ENCODE measurements at places on chromosomes 4 and X.

DNA sequence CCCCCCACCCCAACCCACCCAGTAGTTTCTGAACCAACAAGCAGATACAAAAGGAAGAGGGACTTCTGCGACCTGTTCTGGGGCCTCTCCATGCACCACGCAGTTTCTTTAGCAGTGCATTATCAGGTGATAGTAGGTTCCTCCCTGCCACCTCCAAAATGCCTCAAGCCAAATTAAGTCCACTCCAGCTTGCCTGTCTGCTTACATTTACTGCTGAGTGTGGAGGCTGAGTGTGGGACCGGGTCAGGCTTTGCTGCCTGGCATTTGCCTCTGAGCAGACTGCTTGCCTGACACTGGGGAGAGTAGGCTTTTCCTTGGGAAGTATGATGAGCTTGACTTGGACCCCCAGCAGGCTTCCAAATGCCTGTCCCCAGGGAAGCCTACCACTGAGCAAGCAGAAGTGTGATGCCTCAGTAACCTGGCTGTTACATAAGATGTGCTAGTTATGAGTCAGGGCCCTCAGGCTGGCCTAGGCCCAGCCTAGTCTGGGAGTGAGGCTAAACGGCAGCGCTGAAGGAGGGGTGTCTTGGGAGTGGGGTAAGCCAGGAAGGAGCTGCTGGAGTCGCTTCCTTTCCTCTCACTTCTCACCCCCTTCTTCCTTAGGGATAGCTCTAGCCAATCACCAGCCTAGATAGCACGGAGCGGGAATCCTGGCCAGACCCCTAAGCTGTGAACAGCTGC, 9.0 kb downstream of the TSC22D3 start:
- no peaks in the 10 kb centered on the region for H3K27me3 ChIP-seq
- H3K4me3 ChIP-seq = no peak overlapping the region
- no peak overlapping the region for H3K27ac ChIP-seq
- H3K36me3 ChIP-seq = no peaks in the 10 kb centered on the region
- no peak for DNase-seq

DNA sequence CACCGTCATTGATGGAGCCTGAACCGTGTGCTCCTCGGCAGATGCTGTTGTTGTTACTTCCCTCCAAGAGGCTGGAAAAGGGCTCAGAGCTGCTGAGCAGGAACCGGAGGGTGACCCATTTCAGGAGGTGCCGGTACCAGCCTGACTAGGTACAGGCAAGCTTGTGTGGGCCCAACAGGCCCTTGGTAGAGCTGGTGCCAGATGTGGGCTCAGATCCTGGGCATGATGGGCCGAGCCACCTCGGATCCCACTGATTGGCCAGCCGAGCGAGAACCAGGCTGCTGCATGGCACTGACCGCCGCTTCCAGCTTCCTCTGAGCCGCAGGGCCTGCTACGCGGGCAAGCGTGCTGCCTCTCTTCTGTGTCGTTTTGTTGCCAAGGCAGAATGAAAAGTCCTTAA, 33.7 kb downstream of the NOP14 start:
- H3K27ac ChIP-seq = peak overlapping the region; percentile 29
- peaks cover 14% of the 10 kb centered on the region for H3K4me1 ChIP-seq
- H3K36me3 ChIP-seq = peaks cover 32% of the 10 kb centered on the region
- DNase-seq = no peak
- no peak overlapping the region for H3K4me3 ChIP-seq

DNA sequence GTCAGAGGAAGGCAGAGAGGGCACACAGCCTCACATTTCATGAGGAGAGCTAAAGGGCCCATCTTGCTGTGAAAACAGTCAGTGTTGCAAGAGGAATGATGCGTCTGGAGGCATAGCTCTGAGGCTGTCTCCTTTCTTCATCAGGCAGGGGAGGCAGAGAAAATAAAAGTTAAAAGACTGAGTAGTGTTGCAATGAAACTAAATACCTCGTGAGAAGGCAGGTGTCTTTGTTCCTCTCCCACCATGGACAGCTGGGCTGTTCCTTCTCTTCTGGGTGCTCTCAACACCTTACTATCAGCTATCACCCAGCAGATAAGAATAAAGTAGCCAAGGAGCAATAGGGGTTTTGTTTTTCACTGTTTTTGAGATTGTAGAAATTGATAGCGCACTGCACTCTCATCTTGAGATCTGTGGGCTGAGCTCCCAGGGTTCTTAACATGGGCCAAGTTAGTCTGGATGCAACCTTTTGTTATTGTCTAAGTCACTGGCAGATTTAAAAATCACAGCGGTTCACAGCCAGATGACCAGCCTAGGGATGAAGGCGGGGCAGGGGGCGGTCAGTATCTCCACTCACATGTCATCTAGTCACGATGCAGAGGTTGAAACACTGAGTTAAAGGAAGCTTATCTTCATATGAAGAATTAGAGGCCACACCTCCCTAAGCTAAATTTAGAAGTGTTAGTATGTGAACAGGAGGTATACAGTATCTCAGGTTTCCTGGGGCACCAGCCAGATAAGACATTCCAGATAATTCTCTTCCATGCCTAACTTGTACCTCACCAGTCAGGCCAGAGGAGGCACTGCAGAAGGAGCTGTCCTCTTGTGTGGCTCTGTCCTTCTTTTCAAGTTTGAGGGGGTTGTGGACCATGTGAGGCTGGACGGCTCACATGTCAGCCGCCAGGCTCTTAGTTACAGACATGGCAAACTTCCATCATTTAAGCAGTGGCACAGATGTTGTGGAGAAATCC, 36.9 kb downstream of the PARM1 start:
- no peak overlapping the region for H3K4me3 ChIP-seq
- H3K4me1 ChIP-seq = no peaks in the 10 kb centered on the region
- DNase-seq = no peak
- H3K27me3 ChIP-seq = peaks cover 1% of the 10 kb centered on the region
- H3K27ac ChIP-seq = no peak overlapping the region
- no peaks in the 10 kb centered on the region for H3K36me3 ChIP-seq

- DNase-seq = no peak
- H3K36me3 ChIP-seq = no peaks in the 10 kb centered on the region
- no peak overlapping the region for H3K27ac ChIP-seq
- no peaks in the 10 kb centered on the region for H3K27me3 ChIP-seq
Measured at GRCh38 chrX:16573781-16574180, 76.2 kb upstream of the S100G start.

- peaks cover 18% of the 10 kb centered on the region for H3K36me3 ChIP-seq
- no peak overlapping the region for H3K27ac ChIP-seq
- no peak overlapping the region for H3K4me3 ChIP-seq
- H3K4me1 ChIP-seq = no peaks in the 10 kb centered on the region
- DNase-seq = no peak
Measured at GRCh38 chrX:57329008-57329407, 42.5 kb downstream of the FAAH2 start.

GRCh38 chrX:134162032-134162431, 75.0 kb upstream of the CCDC160 start:
- no peaks in the 10 kb centered on the region for H3K27me3 ChIP-seq
- no peaks in the 10 kb centered on the region for H3K36me3 ChIP-seq

- H3K4me3 ChIP-seq = no peak overlapping the region
- no peak overlapping the region for H3K27ac ChIP-seq
- H3K27me3 ChIP-seq = no peaks in the 10 kb centered on the region
- no peak for DNase-seq
Measured at GRCh38 chr4:168893807-168894206, 116.2 kb downstream of the CBR4 start.

DNA sequence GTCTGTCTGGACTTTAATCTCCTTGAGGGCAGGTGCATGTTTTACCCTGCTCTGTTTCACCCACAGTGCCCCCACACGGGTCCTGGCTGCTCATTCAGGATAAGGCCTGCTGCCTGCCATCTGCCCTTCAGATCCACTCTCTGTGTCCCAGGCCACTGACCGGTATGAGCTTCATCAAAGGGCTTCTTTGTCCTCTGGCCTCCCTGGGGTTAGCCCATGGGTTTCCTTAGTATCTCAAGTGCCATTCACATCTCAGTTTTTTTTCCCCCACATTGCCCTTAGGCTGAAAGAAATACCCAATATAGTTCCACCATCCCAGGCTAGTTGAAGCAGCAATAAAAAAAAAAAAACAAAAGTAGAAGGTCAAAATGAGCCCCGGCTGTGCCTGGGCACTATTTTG, 9.3 kb downstream of the CD99L2 start:
- H3K27ac ChIP-seq = no peak overlapping the region
- H3K36me3 ChIP-seq = peaks cover 2% of the 10 kb centered on the region
- no peaks in the 10 kb centered on the region for H3K27me3 ChIP-seq
- no peak overlapping the region for H3K4me3 ChIP-seq

GRCh38 chr4:175246941-175247340, 328.8 kb downstream of the ADAM29 start:
- no peaks in the 10 kb centered on the region for H3K36me3 ChIP-seq
- no peak for DNase-seq
- no peak overlapping the region for H3K27ac ChIP-seq
- no peaks in the 10 kb centered on the region for H3K27me3 ChIP-seq
- H3K4me1 ChIP-seq = no peaks in the 10 kb centered on the region

DNA sequence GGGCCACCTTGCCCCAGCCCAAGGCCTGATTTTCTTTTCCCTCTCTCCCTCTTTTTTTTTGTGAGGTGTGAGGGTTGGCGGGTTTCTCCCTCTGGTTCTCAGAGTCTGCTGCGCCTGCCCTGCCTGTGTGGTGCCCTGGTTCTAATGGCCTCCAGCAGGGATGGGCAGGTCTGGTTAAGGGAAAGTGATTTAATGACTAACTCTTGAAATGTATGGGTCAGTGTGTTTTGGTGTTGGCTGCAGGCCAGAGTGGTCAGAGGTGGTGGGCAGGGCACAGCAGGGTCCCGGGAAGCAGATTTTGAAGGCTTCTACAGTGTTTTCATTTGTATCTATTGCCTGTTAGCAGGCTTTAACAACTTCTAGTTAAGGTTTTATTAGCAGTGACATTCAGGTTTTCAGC, 39.0 kb downstream of the JADE1 start:
- H3K27ac ChIP-seq = peak overlapping the region; percentile 45
- H3K27me3 ChIP-seq = no peaks in the 10 kb centered on the region
- no peak overlapping the region for H3K4me3 ChIP-seq
- no peak for DNase-seq

GRCh38 chrX:143571521-143571920, 54.2 kb upstream of the SPANXN3 start:
- no peak overlapping the region for H3K4me3 ChIP-seq
- no peak overlapping the region for H3K27ac ChIP-seq
- H3K4me1 ChIP-seq = no peaks in the 10 kb centered on the region
- H3K27me3 ChIP-seq = no peaks in the 10 kb centered on the region
- DNase-seq = no peak
- H3K36me3 ChIP-seq = no peaks in the 10 kb centered on the region

GRCh38 chr4:94127707-94128328, 79.8 kb upstream of the SMARCAD1 start:
- no peak overlapping the region for H3K4me3 ChIP-seq
- DNase-seq = no peak
- peaks cover 10% of the 10 kb centered on the region for H3K27me3 ChIP-seq
- H3K4me1 ChIP-seq = no peaks in the 10 kb centered on the region
- no peaks in the 10 kb centered on the region for H3K36me3 ChIP-seq

DNA sequence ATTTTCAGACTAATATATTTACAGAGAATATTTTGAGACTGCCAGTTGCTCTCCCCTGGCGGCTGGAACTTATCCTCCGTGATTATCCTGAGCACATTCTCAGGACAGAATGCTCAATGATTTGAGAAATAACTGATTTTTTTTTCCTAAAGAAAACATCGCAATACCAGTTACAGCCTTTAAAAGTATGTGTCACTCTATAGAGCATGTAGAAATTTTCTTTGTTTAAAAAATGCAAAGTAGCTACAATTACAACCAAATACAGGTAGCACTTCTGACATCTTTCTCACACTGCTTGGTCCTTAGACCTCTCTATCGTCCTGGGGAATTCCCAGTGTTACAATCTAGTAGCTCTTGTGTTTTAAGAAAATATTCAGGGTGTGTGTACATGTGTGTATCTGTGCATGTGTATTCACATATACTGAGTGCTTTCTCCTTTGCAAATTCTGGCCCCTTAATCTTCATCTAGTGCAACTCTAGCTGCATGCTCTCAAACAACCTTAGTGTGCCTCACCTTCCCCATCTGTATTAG, 13.8 kb downstream of the APBB2 start:
- no peaks in the 10 kb centered on the region for H3K4me1 ChIP-seq
- no peak overlapping the region for H3K27ac ChIP-seq
- DNase-seq = no peak
- H3K36me3 ChIP-seq = no peaks in the 10 kb centered on the region
- H3K27me3 ChIP-seq = peaks cover 17% of the 10 kb centered on the region

DNA sequence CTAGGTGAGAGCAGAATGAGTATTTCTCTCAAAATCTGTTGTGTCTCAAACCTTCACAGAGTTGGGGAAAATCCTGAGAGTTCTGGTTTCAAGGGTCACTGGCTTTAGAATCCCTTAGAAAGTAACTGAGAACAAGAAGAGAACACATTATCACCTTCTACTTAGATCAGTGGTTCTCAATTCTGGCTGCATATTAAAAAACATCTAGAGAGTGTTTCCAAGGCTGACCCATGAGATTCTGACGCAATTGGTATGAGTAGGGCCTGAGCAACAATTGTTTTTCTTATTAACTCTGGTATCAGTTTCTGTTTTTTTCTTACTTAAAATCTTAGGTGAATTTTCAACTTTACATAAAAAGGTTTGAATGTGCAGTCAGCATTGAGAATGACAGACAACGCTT, 212.8 kb downstream of the HS6ST2 start:
- no peak for DNase-seq
- no peak overlapping the region for H3K4me3 ChIP-seq
- no peaks in the 10 kb centered on the region for H3K36me3 ChIP-seq
- no peak overlapping the region for H3K27ac ChIP-seq
- H3K4me1 ChIP-seq = peaks cover 10% of the 10 kb centered on the region
- H3K27me3 ChIP-seq = peaks cover 2% of the 10 kb centered on the region

DNA sequence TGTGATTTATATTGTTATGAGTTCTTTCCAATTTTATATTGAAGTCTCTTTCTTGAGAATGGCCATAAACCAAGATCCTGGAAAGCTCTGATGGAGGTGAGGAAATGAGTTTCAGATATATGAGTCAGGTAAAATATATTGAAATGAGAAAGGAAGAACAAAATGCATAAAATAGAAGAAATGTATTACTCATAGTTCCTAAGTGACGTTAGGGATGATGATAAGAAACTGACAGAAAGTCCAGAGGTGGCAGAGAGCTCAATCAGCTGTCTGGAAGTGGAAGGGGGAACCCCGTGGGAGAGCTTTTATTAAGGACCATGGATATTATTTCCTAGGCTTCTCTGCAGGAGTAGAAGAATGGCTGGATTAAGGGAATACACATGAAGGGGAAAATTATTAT, 24.6 kb downstream of the UGT2B7 start:
- H3K27ac ChIP-seq = no peak overlapping the region
- no peak for DNase-seq
- no peak overlapping the region for H3K4me3 ChIP-seq
- no peaks in the 10 kb centered on the region for H3K4me1 ChIP-seq

- H3K36me3 ChIP-seq = no peaks in the 10 kb centered on the region
- no peak overlapping the region for H3K4me3 ChIP-seq
- no peak overlapping the region for H3K27ac ChIP-seq
- H3K4me1 ChIP-seq = no peaks in the 10 kb centered on the region
Measured at GRCh38 chrX:43373032-43373431, 283.1 kb upstream of the MAOA start.

GRCh38 chrX:150329282-150329681, 33.8 kb upstream of the MAMLD1 start:
- no peaks in the 10 kb centered on the region for H3K27me3 ChIP-seq
- H3K27ac ChIP-seq = no peak overlapping the region
- no peak overlapping the region for H3K4me3 ChIP-seq
- DNase-seq = no peak
- no peaks in the 10 kb centered on the region for H3K36me3 ChIP-seq

GRCh38 chrX:103254171-103254824, 657 bp downstream of the TCEAL8 start:
- peaks cover 11% of the 10 kb centered on the region for H3K36me3 ChIP-seq
- DNase-seq = peak; percentile 66
- peaks cover 13% of the 10 kb centered on the region for H3K4me1 ChIP-seq
- no peaks in the 10 kb centered on the region for H3K27me3 ChIP-seq
- H3K27ac ChIP-seq = peak overlapping the region; percentile 95

GRCh38 chr4:158192439-158193158, 17.7 kb upstream of the TMEM144 start:
- H3K27ac ChIP-seq = no peak overlapping the region
- H3K27me3 ChIP-seq = peaks cover 4% of the 10 kb centered on the region
- H3K36me3 ChIP-seq = no peaks in the 10 kb centered on the region

Data from activated CD8-positive, alpha-beta T cell treated with anti-CD3 and anti-CD28 coated beads for 36 hours (primary cell).